ENCODE measurements at places on chromosomes 7 and 10.

- no peak for DNase-seq
Measured at GRCh38 chr7:150367677-150368095, 936 bp upstream of the REPIN1 start.

- no peak for DNase-seq
Measured at GRCh38 chr10:122655524-122656307, 43.9 kb downstream of the C10orf120 start.

DNA sequence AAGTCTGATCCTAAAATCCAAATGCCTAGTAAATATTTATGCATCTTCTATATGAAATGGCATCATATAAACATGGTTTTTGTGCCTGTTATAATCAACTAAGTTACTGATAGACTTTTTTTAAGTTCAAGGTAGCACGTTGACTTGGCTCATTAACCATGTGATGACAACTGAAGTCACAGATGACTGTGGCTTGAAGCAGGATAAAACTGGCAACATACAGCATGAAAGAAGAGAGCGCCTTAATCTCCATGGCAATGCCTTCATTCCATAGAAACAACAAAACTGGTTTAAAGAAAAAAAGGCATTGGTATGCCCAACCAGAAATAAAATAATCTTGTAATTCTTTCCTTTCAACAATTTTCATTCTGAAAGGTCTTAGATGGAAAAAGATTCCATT lies 188.9 kb upstream of the CDK1 start:
- DNase-seq, result no peak

DNA sequence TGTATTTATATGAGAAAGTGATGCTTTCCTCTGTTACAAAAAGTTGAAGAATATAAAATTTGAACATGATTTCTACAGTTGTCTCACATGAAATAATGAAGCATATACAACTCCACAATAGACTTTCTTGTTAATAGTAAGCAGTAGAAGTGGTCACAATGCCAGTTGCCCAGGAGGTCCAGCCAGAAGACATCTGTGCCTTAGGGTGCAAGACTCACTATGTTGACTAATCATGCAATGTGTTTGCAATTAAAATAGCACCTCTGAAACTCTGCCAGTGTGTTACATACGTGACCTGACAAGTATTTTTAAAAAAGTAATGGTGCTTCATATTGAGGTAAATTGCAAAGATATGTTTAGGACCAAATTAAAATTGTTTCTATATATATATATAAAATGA lies 547.2 kb downstream of the ETV1 start:
- DNase-seq, result no peak

GRCh38 chr10:133100706-133101415 lies 13.1 kb downstream of the ADGRA1 start:
- DNase-seq, result no peak

GRCh38 chr10:95343573-95343972 lies 52.8 kb upstream of the PDLIM1 start:
- no peak for DNase-seq

- DNase-seq, result no peak
Measured at GRCh38 chr10:62735464-62736167, 68.9 kb upstream of the ADO start.

- no peak for DNase-seq
Measured at GRCh38 chr7:132526111-132526740, 50.0 kb downstream of the PLXNA4 start.

- no peak for DNase-seq
Measured at GRCh38 chr10:46250481-46250880, 36.3 kb upstream of the ANTXRL start.
